ENCODE measurements at places on chromosomes 7 and 10.

GRCh38 chr10:84478151-84478550 lies 149.8 kb downstream of the CCSER2 start:
- DNase-seq, result no peak

- no peak for DNase-seq
Measured at GRCh38 chr10:132322586-132323048, 9.4 kb upstream of the LRRC27 start.

DNA sequence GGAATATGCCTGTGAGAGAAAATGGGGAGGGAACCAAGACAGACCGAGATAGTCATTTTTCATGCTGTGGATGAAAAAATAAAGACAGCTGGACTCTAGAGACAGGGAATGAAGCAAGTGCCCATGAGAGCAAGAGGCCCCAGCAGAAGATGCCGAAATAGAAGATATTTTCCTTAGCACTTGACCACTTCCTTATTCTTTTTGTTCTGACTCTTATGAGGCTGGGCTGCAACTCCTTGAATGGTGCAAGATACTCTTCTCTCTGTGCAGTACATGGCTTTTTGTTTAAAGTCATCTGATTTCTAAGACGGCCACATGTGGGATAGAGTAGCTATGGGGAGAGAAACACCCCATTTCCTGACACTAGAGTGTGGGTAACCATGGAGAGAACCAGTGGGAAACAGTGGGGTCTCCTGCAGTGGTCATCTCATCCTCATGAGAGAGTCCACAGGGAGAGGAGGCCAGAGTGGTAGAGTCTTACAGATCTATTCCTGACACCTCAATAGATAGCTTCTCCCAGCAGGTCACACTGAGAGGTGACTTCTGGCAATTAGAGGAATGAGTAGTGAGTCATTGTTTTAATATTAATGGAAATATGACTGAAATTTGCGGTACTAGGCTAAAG lies 18.0 kb upstream of the VCL start:
- DNase-seq, result no peak

DNA sequence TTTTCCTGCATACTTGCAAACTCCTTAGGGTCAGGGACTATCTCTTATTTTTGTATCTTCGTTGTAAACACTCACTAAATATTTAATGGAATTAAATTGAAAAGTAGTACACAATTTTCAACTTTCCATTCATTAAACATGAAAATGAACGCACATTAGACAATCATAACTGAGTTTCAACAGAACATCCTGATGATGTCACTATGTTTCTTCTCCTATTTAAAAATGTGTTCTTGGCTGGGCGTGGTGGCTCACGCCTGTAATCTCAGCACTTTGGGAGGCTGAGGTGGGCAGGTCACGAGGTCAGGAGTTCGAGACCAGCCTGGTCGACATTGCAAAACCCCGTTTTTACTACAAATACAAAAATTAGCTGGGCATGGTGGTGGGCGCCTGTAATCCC lies 14.1 kb upstream of the PURB start:
- DNase-seq, result no peak

DNA sequence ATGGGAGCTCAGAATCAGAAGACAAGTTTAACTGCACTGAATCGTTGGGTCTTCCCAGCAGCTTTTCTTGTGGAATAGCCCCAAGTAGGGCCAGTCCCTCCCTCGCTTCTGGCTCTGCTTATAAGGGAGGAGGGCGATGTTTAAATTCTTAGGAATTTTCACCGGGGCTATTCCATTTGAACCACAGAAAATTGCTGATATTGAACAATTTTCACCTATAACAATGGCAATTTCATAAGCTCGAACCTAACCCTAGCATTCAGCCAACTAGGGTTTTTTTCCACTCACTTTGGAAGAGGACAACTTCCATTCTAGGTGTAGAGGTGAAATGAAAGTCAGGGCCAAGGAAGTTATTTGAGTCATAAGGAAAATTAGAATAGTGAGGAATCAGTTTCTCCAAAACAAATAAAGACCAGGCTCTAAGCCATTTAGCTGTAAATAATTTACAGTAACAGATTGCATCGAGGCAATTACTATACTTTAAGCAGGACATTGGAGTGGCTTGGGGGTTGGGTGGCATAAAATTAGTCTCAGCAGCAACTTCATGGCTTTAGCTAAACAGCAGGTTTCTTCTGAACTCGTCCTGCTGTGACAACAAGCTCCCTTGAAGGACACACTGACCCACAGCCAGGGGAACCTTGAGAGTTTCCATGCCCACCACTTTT lies 1.5 kb upstream of the ATP6V0A4 start:
- no peak for DNase-seq

GRCh38 chr7:14836571-14837189 lies 65.9 kb downstream of the DGKB start:
- DNase-seq, result peak; percentile 73

- DNase-seq, result no peak
Measured at GRCh38 chr10:29397221-29397620, 108.4 kb downstream of the LYZL1 start.

GRCh38 chr10:11699550-11700097 lies 42.6 kb upstream of the ECHDC3 start:
- no peak for DNase-seq

DNA sequence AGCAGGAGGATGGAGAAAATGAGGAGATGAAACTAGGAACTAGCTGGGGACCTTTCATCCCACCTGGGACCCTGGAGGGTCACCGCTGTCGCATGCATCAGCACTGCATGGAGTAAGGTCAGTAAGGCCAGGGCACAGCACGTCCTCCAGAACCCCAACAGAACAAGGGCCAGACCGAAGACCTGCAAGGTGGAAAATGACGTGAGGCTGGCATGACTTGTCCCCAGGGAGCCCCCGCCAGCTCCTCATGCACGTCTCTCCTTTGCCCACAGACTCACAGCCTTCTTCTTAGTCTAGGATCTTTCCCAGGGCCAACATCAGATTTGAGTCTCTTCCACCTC lies 4.7 kb downstream of the ZNF488 start:
- DNase-seq, result no peak

DNA sequence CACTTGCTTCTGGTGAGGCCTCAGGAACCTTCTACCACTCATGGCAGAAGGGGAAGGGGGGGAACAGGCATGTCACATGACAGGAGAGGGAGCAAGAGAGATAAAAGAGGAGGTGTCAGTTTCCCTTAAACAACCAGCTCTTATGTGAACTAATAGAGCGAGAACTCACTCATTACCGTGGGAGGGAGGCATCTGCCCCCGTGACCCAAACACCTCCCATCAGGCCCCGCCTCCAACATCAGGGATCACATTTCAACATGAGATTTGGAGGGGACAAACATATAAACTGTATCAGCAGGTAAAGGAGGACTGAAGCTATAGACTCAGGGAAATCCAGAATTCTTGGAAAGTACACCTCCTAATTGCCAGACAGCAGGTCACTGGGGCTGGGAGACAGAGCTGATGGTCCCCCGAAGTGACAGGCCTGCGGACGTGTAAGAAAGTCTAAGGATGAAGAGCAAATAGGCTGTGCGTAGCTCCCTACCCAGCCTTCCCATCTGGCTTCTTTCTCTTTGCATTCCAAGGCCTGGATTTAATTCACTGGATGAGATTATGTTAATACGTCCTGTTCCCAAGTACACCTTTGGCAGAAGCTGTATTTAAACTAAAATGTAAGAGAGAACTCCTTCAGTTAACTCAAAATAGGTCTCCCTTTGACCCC lies 186.7 kb upstream of the LYZL2 start:
- DNase-seq, result no peak

DNA sequence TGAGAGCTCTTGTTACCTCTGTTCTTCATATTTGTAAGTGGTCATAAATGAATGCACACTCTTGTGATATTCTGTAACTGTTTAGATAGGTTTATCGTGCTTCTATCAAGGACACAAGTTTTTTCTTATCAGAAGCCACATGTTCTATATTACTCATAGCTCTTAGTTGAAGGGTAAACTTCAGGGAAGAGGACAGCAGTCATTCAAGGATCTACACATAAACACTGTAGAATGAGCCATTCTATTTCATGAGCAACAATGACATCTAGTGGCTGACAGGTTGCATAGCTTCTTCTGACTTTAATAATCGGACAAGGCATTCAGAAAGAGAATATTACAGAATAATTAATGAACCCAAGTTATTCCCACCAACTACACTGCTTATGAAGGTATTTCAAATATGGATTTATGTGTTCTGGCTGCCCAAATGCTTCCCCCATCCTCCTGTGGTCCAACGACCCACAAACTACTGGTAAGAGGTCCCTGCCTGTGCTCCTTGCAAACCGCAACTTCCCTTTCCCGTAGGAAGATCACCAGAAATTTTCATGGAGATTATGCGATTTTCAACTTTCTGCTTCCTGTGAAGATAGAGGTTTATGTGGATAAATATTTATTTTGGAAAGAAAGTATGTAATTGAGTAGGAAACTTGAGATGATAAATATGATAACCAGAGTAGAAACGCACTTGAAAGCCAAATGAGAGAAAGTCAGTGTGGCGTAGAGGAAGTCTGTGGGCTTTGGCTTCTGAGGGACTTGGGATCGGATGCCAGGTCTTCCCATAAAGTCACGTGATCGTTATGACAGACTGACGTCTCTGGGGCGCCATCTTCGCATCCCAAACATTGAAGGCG lies 16.8 kb upstream of the ABCB5 start:
- DNase-seq, result peak; percentile 1

- DNase-seq, result no peak
Measured at GRCh38 chr10:110535958-110536891, 31.3 kb upstream of the SMC3 start.

- no peak for DNase-seq
Measured at GRCh38 chr10:43305876-43306275, 39.0 kb upstream of the RASGEF1A start.

DNA sequence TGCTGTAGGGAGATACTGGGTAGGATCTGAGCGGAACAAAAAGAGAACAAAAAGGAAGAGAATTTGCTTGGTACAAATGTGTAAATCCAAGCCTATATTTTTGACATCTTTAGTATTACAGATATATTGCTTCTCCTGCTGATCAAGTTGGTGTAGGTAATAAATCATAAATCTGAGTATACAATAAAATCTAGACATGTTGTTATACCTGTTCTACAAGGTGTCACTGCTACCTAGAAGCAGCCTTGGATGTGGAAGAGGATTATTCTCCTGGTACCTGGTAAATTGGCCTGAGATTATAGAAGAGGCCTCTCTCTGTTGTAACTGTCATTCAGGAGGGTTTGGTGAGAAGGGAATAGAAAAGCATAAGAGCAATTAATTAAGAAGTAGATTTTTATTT lies 89.9 kb upstream of the LSM8 start:
- no peak for DNase-seq

DNA sequence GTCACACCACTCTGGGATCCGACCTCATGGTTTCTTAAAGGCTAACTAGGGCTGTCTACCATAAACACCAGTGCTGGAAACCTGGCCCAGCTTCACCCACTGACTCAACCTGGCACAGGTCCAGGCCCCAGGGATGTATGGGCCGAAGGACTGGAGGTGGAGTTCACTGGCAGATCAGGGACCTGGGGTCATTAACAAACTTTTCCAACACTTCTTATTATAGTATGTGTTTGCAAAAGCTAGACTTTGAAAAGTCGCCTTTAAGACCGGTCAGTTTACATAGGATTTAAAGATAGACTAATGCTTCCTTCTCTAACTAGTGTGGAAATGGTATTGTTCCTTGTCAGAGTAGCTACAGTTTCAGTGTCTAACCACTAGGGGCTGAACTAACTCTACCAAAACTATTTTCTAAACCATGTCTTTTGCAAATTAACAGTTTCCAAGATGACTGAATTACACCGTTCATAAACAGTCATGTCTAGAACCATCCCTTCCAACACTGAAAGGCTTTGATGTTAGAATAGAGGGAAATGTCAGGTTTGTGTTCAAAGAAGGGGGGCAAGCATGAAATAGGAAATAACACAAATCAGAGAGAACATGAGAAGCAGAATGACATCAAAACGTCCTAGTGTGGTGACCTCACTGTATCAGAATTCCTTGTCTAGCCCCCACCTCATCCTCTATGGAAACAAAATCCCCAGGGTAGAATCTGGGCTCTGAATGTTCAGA lies 29.7 kb downstream of the STN1 start:
- no peak for DNase-seq

GRCh38 chr7:38977685-38978084 lies at the start of gene POU6F2:
TSS of gene POU6F2 (plus strand) at chr7:38977909. CDS start at chr7:38977954, 45 bp downstream.
- no peak for DNase-seq

DNA sequence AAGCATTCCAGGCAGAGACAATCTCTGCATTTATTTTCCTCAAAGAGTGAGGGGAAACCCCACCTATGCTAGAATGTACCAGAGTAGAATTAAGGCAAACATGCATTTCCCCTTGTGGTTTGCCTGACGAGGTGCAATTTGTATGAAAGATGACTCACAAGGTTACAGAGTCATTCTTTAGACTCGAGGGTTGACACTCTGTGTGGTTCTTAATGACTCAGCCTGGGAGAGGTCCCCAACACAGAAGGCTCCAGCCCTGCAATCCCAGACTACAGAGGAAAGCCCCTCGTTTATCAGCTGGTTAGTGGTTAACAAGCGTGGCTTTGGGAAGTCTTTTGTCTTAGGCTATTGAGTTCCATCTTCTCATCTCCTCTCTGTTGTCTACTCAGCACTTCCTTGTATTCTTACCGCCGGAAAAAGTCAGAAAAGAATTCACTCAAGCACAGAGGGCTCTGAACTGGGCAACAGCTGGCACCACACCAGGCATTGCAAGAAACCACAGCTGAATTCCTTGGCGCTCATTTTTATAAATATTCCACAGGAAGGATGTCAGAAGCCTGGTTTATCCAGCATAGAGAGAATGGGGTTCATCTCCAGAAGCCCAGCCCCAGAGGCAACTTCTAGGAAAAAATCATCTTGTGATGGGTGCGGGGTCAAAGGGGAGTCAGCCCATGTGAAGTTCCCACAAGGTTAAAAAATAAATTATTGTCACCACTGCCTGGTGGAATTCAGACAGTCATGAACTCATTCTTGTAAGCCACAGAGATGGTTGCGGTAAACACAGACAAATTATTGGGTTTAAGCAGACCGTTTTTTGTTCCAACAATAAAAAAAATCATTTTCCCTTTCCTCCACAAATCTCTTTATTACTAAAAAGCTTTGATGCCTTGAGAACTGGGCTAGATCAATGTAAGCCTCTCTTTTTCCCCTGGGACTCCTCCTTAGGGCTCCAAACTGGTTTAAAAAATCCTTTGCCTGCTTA lies 24.5 kb upstream of the SVIL start:
- DNase-seq, result no peak

All from NCI-H2171 (cell line).